ENCODE measurements at places on chromosomes 6 and 20. TPM values are rescaled to one million over a fixed set of nuclear protein-coding genes. Genes with fewer than 3 reads are reported as not detected.

LRRC73 gene
- total RNA-seq, result 0.50 TPM

PGC gene
- not detected for total RNA-seq

GTSF1L gene
- not detected for total RNA-seq

HLA-DQA1 gene
- not detected for total RNA-seq

C20orf204 gene
- 0.99 TPM for total RNA-seq

SLC4A11 gene
- 0.44 TPM for total RNA-seq

DHX35 gene
- 12.1 TPM for total RNA-seq

PTGIS gene
- total RNA-seq, result 255 TPM

FRK gene
- total RNA-seq, result 1.5 TPM

SLC17A1 gene
- not detected for total RNA-seq

Measured in smooth muscle cell of trachea (primary cell).